ENCODE measurements at places on chromosomes 4 and X.

DNA sequence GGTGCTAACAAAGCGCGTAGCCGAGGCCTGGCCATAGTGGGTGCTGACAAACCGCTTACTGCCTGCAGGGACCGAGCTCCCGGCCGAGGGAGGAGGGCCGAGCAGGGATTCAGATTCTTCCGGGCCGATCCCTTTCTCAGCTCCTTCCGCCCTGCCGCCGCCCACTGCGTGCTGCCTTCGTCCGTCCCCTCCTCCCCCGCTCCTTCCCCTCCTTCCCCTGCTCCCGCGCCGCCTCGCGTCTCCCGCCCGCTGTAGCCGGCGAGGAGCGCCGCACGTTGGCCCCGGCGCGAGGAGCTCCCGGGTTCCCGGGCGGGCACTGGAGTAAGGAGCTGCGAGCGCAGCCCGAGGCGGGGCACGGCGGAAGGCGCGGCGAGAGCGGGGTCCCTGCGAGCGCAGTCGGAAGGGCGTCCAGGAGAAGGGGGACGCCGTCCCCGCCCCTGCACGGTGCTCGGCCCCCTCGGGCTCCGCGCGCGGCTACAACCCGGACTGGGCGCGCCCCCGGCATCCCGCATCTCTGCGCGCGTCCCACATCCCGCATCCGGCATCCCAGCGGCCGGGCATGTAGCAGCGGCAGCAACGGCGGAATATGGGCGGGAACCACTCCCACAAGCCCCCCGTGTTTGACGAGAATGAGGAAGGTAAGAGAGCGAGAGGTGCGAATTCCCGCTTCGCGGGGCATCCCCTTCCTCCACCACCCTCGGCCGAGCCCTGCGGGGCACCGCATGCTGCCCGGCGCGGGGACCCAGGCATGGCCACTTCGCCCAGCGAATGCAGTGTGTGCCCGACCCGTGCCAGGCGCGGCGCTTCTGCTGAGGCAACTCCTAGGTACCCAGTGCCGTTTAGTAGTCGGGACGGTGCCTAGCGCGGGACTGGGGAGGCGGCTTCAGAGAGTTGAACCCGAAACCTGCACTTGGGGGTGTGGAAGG lies at the start of gene STK32B:
Gene STK32B, plus strand, starts transcription at position 203 of the 926 bp plus-strand sequence.
- no peak for DNase-seq

DNA sequence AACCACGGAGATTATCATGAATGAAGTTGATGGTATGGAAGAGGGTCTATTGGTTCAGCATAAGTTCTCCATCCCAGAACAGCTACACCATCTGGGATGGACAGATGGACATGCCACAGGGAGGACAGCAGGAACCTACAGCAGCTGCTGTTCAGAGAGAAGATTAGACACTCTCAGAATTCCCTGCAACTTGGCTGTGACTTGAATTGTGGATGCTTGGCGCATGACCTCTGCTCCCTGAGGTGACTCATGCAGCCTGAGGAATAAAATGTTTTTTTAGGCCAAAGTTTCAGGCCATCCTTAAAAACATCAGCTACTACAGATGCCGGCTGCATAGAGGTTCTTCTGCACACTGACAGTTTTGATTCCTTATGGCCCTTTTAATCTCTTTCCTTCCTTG lies 97.3 kb downstream of the RS1 start:
- DNase-seq = no peak

GRCh38 chr4:142840516-142841123 lies 5.5 kb downstream of the INPP4B start:
- DNase-seq = no peak

DNA sequence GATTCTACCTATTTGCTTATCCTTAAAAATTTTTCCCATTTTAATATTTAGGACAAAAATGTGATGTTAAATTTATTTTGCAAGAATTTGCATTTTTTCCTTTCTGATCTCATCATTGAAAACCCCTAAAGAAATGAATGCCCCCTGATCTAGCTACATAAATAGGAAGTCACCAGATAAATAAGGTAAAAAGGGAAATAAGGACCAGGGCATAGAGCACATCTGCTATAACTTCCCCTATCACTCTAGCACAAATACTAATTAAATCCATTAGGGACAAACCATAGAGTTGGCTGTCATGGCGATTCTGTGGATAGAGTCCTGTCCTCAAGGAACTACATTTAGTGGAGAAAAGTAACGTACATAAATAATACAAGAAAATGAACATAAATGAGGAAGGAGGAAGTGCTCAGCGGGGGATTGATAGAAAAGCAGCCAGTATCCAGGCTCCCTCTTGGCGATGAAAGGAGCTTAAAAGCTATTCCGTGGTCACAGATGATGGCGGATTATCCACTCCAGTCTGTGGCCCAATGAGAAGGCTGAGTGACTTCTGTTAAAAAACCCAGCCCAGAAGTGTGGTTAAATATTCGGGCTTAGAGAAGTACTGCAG lies 76.9 kb upstream of the RPL34 start:
- no peak for DNase-seq

DNA sequence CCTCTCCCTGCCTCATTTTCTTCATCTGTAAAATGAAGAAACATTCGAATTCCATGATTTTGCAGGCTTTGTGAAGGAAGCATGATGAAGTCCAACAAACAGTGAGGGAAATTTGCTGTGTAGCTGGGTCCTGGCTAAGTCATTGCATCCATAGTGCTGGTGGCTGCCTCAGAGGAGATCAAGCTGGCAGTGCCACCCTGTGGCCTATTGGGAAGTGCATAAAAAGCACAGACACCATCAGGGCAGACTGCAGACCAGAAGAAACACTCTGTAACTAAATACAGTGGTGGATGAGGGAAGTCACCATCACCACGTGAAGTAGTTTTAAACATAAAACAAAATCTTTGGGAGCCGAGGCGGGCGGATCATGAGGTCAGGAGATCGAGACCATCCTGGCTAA lies 40.7 kb upstream of the DDX3X start:
- DNase-seq = no peak

DNA sequence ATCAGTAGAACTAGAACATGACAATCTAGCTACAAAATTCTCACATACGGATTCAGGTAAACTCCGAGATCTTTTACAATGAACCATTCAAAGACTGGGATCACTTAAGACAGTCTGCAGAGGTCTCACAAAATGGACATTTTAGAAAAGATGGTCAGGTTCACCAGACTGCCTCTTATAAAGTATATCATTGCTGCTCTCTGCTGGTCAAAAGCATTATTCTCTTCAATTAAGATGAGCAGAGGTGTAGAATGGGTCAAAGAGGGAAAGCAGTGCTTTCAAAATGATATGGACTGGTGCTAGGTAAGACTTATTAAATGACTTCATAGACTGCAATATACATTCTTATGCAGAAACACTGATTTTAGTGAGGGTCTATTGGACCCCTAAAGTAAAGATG lies 434.7 kb downstream of the PACRGL start:
- DNase-seq = no peak
